Thyroid gland (tissue), 4 donors: ENCODE measurements at places on chromosomes 11 and 22.

DNA sequence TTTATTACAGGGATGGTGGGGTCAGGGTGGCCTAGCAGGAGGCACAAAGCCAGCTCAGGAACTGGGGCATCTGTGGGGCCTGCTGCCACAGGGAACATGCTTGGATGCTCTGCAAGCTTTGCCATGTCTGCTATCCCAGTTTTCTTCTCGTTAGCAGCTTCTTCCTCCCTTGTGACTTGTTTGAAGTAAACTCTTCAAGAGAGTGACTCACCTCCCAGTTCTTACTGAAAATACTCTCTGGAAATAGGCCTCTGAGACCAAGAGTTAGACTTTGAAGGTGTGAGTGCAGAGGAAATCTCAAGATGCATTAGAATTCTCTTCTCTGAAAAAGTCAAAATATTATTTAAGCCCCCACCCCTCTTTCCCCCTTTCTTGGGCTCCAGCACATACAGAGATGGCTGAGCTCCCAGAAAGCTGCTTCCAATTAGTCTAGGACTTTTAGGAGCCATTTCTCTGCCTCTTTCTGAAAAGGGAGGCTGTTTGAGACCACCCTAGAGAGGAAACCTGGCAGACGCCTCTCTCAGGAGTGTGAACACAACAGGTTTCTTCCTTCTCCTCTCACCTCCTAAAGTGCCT lies 15.1 kb downstream of the CWC15 start:
- no peak for DNase-seq

DNA sequence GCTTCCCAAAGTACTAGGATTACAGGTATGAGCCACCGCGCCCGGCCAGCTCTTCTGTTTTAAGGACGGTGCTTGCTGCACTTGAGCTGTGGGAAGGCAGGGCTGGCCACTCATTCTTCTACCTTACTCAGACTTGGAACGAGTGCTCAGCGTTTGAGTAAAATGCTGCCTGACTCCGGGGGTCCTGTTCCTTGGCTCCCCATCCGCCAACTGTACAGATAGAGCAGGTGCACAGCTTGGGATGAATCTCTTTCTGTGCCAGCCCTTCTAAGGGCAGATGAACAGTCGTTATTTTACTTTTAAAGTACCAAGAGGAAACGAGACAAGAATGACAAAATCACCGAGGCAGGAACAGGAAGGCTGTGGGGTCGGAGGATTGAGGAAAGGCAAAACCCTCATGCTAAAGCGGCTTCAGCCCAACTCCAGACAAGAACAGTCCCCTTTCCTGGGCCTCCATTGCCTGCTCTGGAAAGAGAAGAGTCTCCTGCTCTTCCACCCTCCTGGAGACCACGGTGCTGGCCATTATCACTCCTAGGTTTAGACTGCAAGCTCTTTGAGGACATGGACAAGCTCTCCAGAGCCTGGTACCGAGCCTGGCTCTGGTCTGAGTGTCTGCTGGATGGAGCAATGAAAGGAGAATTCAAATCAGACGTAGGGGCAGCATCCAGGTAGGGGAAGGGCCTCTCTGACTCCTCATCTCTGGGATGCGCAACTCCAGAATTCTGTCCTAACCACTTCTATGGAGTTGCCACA lies 1.1 kb upstream of the SUN2 start:
- DNase-seq, result peak; percentile 55

DNA sequence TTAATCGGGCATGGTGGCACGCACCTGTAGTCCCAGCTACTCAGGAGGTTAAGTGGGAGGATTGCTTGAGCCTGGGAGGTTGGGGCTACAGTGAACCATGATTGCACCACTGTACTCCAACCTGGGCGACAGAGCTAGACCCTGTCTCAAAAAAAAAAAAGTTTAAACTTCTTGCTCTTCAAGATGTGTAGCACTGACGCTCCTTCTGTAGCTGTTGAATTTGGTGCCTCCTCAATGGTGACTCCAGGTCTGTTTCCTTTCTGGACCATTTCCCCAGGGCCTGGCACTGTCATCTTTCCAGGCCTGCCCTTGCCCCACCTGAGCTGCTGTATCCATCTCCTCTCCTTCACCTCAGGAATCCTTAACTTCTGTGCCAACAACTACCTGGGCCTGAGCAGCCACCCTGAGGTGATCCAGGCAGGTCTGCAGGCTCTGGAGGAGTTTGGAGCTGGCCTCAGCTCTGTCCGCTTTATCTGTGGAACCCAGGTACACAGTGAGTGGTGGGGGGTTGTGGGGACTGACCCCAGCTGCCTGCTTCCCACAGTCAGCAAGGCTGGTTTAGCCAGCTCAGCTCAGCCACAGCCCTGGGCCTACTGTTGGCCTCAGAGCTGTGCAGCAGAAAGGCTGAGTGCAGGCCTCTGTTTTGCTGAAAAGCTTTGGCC lies 2.1 kb downstream of the GCAT start:
- no peak for DNase-seq

GRCh38 chr11:3920148-3920852 lies 64.8 kb downstream of the STIM1 start:
- DNase-seq, result peak; percentile 27

GRCh38 chr11:111351374-111352055 lies 27.6 kb downstream of the POU2AF1 start:
- no peak for DNase-seq

GRCh38 chr11:6457581-6458320 lies 16.0 kb downstream of the TRIM3 start:
- no peak for DNase-seq

- no peak for DNase-seq
These were observed 45.2 kb upstream of the LINC01488 start for GRCh38 chr11:69436041-69436982.
